Hematopoietic multipotent progenitor cell (in vitro differentiated cells): ENCODE measurements at places on chromosomes 4 and X.

GRCh38 chr4:51825341-51825740 lies 17.6 kb upstream of the DCUN1D4 start:
- no peak for DNase-seq

GRCh38 chr4:112526061-112526460 lies 10.1 kb upstream of the NEUROG2 start:
- no peak for DNase-seq

DNA sequence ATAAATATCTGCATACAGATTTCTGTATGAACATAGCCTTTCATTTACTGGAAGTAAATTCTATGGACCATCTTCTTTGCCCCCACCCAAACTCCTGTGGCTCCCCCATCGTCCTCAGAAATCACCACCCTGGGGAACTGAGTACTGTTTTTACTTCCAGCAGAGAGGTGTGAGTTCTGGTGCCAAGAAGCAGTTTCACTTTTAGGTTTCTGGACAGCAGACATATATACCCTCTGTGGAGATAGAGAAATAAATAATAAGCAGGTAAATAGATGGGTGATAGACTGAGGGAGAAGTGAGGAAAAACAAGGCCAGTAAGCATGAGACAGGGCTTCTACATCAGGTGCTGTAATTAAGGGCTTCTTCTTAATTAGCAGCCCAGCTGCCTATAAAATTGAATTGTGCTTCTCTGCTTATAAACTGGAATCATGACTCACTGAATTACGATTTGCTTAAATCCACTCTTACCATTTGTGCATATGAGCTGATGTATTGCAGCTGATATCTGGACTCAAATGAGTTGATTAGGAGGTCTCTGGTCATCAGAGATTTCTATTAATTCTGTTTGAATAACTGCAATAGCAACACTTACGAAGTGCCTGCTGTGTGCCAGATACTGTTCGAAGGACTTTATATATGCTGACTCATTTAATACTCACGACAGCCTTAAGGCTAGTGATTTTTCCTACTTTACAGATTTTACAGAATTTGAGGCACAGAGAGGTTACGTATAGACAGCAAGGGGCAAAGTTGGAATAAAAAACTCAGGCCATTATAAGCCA lies 60.8 kb upstream of the DHX15 start:
- no peak for DNase-seq

- DNase-seq = no peak
Measured at GRCh38 chr4:186307916-186308315, 41.9 kb downstream of the F11 start.

- no peak for DNase-seq
Measured at GRCh38 chr4:76492055-76492454, 57.0 kb downstream of the SHROOM3 start.
